ENCODE measurements at places on chromosomes 6 and 20. TPM values are rescaled to one million over a fixed set of nuclear protein-coding genes. Genes with fewer than 3 reads are reported as not detected.

IP6K3 gene
- polyA plus RNA-seq: 0.08 TPM

TRIM31 gene
- polyA plus RNA-seq: not detected

RSPH4A gene
- polyA plus RNA-seq: not detected

MLN gene
- not detected for polyA plus RNA-seq

PKIG gene
- 46.0 TPM for polyA plus RNA-seq

PLAGL1 gene
- 43.8 TPM for polyA plus RNA-seq

ADGB gene
- not detected for polyA plus RNA-seq

SLCO4A1 gene
- polyA plus RNA-seq: 0.43 TPM

CD93 gene
- not detected for polyA plus RNA-seq

FOXP4 gene
- 1.4 TPM for polyA plus RNA-seq

GPSM3 gene
- 6.8 TPM for polyA plus RNA-seq

MICB gene
- polyA plus RNA-seq: 4.2 TPM

COX7A2 gene
- polyA plus RNA-seq: 666 TPM

LTB gene
- not detected for polyA plus RNA-seq

TMEM63B gene
- 14.1 TPM for polyA plus RNA-seq

LINC00237 gene
- not detected for polyA plus RNA-seq

BPI gene
- 0.10 TPM for polyA plus RNA-seq

GGTLC1 gene
- not detected for polyA plus RNA-seq

ADGRB3 gene
- not detected for polyA plus RNA-seq

PRDM13 gene
- polyA plus RNA-seq: not detected

FGD2 gene
- not detected for polyA plus RNA-seq

SMOC2 gene
- polyA plus RNA-seq: not detected

EYS gene
- 0.10 TPM for polyA plus RNA-seq

FHL5 gene
- polyA plus RNA-seq: not detected

ID1 gene
- polyA plus RNA-seq: 248 TPM

LAMP5 gene
- polyA plus RNA-seq: not detected

C20orf141 gene
- not detected for polyA plus RNA-seq

COL10A1 gene
- polyA plus RNA-seq: 0.95 TPM

DAAM2 gene
- polyA plus RNA-seq: 1.8 TPM

TMEM74B gene
- polyA plus RNA-seq: 0.23 TPM

HCRTR2 gene
- not detected for polyA plus RNA-seq

BPIFB4 gene
- polyA plus RNA-seq: not detected

CNR1 gene
- not detected for polyA plus RNA-seq

MMP24 gene
- polyA plus RNA-seq: 0.61 TPM

IMPG1 gene
- not detected for polyA plus RNA-seq

C20orf144 gene
- polyA plus RNA-seq: 0.41 TPM

MUC22 gene
- not detected for polyA plus RNA-seq

PPIL1 gene
- polyA plus RNA-seq: 30.5 TPM

All from GM23248 (cell line).